Cardiac fibroblast (primary cell): ENCODE measurements at places on chromosomes 6 and 20.

DNA sequence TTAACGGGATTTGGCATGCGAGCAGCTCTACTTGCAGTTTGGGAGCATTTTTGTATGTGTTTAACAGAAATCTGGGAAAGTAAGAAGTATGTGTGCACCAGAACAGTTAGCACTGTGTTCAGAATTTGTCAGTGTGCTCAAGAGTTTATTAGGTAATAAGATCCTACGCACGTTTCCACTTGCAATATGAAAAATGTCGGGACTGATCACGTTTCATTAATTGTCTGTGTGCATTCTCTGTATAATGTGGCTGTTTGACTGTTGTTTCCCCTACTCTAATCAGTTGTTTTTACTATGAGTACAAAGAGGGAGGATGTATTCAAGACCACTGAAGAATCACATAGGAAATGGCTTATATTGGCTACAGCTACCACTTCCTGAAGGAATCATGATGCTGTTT lies 349.7 kb upstream of the POU3F2 start:
- DNase-seq: no peak

DNA sequence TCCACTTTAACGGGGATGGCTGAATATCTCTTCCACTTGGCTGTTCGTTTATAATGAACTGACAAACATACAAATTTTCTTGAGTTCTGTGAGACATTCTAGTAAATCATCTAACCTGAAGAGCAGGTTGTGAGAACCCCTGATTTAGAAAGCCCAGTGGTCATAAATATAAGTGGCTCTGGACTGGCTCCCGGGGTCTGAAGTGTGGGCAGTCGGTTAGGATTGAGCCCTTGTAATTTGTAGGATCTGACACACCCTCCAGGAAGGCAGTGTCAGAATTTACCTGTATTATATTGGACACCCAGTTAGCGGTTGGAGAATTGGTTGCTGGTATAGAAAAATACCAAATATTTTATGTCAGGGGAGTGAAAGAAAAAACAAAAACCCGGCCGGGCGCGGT lies 6.8 kb upstream of the GMEB2 start:
- DNase-seq: no peak

- DNase-seq: no peak
Observed at GRCh38 chr20:25009218-25010145, 16.9 kb upstream of the APMAP start.

GRCh38 chr6:25327432-25327831 lies 48.3 kb downstream of the CARMIL1 start:
- no peak for DNase-seq

- peak; percentile 34 for DNase-seq
Observed at GRCh38 chr20:33172781-33173180, 4.8 kb downstream of the BPIFA2 start.

DNA sequence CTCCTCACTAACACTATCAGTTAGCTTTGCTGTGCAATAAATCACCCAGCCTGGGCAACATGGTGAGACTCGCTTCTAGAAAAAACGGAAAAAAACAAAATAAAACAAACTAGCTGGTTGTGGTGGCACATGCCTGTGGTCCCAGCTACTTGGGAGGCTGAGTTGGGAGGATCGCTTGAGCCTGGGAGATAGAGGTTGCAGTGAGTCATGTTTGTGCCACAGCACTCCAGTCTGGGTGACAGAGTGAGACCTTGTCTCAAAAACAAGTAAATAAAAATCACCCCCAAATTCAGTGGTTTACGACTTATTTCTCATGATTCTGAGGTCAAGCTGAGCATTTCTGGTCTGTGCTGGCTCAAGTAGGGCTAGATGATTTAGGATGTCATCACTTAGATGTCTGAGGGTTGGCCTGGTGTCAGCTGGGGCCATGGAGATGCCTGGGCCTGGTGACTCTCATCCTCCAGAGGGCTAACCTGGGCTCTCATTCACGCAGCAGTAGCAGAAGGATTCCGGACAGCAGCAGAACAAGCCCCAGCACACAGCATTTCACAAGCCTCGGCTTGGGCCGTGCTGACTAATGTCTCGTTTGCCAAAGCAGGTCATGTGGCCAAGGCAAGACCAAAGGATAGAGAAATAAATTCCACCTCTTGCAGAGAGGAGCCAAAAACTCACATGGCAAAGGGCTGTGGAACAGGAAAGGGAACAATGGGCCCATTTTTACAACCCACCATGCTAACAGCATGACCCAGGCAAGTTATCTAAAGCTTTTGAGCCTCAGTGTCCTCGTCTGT lies 32.5 kb downstream of the MGME1 start:
- peak; percentile 92 for DNase-seq

GRCh38 chr6:29887819-29888776 lies 54.2 kb upstream of the HLA-A start:
- DNase-seq: peak; percentile 48

DNA sequence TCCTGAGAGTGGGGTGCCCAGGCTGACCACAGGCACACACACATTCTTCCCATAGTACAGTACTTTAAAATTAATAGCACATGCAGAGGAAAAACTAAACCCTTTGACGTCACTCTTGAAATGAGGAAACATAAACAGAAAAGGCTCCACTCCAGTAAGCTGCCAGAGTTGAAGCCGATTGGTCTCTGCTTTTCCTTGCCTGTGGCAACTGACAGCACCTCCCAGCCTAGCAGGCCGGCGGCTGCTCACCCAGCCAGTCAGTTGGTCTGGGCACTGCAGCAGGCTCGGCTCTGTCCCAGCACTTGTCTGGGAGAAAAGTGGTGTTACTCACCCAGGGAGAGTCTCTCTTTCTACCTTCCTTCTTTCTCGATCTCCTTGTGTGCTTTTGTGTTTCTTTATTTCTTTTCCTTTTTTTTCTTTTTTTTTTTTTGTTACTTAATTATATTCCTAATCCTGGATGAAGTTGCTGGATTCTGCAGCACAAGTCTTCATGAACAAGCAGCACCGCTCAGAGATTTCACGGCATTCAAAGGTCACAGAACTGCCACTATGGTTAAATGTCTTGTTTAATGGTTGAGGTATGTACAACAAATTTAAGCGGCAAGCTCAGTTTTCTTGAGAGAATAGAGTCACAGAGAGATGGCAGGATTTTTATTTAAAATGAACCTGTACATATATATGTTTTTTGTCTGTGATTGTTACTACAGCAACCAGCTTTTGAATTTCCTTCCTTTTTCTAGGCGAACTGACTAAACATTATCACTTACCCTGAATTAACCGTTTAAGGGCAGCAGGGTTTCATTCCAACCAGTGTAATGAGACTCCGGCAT lies at the start of gene PDE7B:
TSS of gene PDE7B (plus strand) at position 260 of the 830 bp plus-strand sequence.
- DNase-seq: peak; percentile 98

DNA sequence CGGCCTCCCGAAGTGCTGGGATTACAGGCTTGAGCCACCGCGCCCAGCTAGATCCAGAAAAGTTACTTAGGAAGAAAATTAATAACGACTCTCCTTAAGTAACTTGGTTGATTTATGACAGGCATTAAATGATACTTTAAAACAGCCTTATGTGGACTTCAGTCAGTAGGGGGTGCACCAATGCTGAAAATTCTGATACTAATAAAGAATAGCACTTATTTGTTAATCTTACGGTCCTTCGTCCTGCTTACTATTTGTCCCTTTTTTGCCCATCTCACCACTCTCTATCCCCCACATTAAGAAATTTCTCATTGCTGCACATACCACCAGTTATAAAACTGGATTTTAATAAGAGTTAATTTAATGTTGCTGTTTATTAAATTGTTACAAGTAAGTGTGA lies 12.7 kb upstream of the PRELID3B start:
- DNase-seq: peak; percentile 61

DNA sequence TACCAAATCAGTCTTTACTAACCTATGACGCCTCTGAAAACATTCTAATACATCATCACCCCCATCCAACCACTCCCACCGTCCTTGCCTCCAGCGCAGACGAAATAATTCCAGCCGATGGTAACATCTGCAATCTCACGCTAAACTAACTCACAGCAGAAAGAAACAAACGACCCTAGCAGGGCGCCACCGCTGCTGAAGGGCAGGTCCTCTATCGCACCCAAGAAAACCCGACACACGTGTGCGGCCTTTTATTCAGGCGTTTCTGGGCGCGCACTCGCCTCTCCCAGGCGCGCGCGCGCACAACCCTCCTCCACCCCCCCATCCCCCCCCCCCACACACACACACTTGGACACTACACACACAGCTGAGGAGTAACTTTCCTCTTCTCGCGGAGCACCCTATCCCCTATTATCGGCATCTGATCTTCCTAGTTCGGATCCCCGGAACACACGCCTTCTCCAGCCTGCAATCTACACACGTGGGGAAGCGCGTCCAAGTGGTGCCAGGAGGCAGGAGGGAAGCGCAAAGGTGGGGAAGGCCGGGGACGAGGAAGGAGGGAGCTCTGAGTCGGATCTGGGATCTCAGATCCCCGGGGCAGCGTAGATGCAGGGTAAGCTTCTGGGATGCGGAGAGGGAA lies 1.4 kb downstream of the GFOD1 start:
- peak; percentile 43 for DNase-seq

- no peak for DNase-seq
Observed at GRCh38 chr6:101826678-101827077, 433.2 kb downstream of the GRIK2 start.

DNA sequence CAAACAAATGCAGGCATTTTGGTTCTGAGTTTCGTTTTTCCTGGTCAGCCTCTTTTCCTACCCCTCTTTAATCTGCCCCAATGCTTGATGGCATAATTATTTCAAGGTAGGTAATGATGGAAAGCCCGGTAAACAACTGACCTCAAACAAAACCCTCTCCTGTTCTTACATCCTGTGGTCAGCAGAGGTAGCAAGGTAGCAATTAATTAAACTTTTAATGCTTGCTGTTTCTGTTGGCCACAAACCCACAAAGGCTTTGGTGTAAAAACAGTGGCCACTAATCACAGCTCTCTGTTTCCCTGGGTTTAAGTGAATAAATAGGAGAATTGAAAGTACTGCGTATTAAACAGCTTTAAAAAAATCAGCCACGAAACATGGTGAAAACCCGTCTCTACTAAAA lies 261.5 kb upstream of the SOX4 start:
- no peak for DNase-seq

GRCh38 chr20:62642666-62643520 lies 590 bp downstream of the SLCO4A1 start:
- DNase-seq: no peak

- no peak for DNase-seq
Observed at GRCh38 chr6:3712827-3713665, 38.5 kb downstream of the PXDC1 start.

DNA sequence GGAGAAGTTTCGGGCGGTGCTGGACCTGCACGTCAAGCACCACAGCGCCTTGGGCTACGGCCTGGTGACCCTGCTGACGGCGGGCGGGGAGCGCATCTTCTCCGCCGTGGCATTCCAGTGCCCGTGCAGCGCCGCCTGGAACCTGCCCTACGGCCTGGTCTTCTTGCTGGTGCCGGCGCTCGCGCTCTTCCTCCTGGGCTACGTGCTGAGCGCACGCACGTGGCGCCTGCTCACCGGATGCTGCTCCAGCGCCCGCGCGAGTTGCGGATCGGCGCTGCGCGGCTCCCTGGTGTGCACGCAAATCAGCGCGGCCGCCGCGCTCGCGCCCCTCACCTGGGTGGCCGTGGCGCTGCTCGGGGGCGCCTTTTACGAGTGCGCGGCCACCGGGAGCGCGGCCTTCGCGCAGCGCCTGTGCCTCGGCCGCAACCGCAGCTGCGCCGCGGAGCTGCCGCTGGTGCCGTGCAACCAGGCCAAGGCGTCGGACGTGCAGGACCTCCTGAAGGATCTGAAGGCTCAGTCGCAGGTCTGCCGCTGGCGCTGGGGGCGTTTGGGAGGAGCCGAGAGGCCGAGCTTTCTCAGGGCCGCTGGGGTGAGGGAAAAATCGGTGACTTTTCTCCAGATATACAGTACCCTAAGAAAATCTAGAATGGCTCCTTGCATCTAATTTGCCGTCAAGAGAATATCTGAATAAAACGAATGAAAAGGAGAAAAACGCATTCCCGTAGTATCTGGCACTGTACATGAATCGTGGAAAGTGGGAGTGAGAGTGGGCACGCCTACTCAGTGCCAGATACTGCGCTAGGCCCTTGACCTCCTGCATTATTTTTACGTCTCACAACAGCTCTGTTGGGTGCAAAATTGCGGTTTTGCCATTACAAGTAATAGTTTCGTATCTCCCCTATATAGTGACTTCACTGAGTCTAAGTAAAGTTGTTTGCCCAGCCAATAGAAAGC lies 1.0 kb downstream of the CALHM6 start:
- DNase-seq: peak; percentile 62

DNA sequence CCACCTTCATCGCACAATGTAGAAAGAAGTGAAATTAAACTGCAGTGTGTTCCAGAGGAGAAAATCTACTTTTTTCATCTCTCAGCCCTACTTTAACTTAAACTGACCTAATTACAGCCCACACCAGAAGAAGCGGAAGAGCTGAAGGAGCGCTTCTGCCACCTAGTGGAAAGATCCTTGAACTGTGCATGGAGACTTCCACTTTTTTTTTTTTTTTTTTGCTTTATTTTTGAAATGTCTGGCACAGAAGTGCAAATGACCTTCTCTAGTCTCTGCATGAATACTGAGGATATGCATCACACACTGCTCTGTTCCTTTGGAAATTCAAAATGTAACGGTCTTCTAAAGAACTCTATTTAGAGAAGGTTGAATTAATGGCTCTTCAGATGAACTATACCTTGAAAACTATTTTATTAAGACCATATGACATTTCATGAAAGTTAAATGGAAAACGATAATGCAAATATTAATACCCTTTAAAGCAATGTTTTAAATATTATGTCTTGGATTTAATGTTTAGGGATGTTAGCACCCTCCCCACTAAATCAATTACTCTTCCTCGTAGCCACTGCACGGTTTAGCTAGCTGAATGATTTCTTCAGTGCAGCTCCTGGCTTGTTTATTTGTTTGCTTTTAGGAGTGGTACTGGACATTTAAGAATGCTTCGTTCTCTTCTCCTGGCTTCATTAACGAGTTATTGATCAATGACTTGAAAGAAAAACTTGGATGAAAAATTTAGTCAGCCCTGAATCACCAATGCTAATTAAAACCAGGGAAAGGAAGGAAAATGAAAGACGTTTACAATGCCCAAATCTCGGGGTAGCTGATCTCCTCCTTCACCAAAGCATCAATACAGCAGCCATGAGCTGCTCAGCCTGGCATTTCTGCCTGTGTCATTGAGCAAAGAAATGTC lies 569.6 kb upstream of the GJE1 start:
- peak; percentile 97 for DNase-seq

- DNase-seq: no peak
Observed at GRCh38 chr20:41577129-41578009, 40.8 kb downstream of the CHD6 start.

DNA sequence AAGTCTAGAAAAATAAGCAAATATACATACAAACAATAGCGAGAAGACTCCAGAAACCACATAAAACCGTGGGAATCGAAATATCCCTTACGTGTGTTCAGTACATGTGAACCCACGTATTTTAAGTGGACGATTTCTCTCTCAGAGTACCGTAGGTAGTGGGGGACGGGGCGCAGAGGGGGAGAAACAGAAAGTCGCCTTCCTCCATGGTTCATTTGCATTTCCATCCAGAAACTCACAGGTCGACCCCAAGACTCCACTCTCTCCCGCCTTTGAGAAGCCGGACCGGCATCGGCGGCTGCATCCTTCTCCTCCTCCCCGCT lies 538 bp upstream of the ENPP1 start:
- DNase-seq: no peak

GRCh38 chr6:4693173-4693970 lies 82.8 kb upstream of the CDYL start:
- no peak for DNase-seq

GRCh38 chr20:34088305-34089174 lies 23.5 kb downstream of the EIF2S2 start:
- no peak for DNase-seq
